ENCODE measurements at places on chromosomes 11 and 22.

DNA sequence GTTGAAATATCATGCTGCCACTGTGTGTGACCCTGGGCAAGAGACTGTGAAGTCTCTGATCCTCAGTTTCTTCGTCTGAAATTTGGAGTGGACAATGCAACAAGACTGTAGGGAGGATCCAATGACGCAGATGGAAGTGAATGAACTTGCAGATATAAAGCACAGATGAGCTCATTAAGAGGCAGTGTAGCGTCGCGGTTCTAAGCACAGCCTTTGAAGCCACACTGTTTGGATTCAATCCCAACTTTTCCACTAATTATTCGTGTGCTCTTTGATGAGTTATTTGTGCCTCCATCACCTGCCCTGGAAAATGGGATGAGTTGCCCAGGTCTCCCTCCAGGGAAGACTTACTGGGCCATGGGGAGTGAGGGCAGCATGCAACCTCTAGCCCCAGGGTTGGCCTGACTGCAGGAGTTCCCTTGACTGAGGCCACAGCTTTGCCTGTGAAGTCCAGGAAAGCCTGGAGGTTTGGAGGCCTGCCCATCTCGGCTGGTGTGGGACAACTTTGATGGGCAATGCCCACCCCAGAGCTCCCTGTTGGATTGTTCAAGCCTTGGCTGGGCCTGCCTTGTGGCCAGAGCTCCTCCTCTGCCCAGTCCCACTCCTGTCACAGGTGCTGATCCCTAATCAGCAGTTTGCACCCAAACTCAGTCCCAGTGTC lies 266.0 kb upstream of the B3GAT1 start:
- DNase-seq, result no peak

DNA sequence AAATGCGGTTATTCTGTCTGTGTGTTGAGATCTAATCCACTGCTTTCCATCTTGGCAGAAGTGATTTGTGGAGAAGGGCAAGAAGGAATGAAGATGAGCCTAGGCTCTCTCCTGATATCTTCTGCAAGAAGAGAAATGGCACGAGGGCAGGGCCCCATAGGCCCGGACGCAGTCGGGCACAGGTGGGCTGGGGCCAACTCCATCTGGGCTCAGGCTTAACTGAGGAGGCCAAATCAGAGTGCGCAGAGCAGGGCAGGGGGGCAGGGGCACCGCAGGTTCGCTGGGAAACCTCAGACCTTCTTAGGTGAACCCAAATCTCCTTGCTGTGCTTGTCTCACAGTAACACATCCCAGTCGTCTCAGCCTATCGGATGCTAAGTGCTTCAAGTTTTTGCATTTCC lies 32.8 kb upstream of the BID start:
- no peak for DNase-seq

- no peak for DNase-seq
These were observed 667 bp downstream of the DGCR6L start for GRCh38 chr22:20319041-20319744.

GRCh38 chr11:68269414-68270081 lies 2.2 kb downstream of the C11orf24 start:
- DNase-seq, result no peak

DNA sequence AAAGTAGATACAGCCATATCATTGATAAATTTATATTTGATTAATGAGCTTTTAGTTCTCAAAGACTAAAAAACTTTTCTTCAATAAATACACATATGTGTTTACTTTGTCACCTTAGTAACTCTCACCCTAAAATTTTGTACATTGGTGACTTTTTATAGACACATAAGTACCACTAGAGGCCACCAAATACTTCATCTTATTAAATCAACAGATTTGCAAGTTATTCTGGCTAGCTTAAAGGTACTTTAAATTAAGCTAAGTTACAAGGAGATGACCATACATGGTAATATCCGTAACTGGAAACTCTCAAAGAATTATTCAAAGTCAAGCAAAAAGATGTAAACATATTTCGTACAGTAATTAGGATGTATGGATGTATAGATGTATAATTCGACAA lies 112.2 kb downstream of the SBF2 start:
- peak; percentile 55 for DNase-seq

DNA sequence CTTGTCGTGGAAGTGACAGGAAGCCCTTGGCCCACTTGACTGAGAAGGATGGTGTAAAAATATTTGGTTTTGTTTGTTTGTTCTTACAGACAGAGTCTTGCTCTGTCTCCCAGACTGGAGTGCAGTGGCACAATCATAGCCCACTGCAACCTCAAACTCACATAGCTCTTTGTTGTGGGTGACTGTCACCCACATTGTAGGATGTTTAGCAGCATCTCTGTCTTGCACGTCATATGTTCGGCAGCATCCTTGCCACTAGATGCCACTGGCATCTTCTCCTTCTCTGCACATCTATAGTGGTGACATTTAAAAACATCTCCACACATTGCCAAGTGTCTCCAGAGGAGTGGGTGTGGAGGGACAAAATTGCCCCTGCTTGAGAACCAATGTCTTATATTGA lies 56.8 kb downstream of the PRR5L start:
- DNase-seq, result no peak

DNA sequence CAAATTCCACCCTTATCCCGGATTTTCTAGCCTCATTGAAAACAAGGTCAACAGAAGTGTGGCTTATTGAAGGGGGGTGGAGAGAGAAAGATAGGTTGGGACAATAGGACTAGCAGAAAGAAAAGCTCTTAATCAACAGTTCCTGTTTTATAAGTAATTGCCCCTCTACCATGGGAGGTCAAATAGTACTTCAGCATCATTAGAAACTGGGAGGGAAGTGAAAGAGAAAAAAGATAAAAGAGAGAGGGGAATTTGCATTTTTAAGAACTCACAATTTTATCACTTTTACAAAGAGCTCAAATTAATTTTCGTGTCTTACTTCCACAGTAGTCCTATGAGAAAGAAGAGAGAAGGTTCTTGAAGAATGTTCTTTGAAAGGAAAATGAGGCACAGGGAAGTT lies 89.2 kb downstream of the AMOTL1 start:
- DNase-seq, result no peak

- no peak for DNase-seq
These were observed 635 bp downstream of the C11orf21 start for GRCh38 chr11:2300936-2301630.

- no peak for DNase-seq
These were observed 9.3 kb upstream of the WBP2NL start for GRCh38 chr22:41989246-41989645.

DNA sequence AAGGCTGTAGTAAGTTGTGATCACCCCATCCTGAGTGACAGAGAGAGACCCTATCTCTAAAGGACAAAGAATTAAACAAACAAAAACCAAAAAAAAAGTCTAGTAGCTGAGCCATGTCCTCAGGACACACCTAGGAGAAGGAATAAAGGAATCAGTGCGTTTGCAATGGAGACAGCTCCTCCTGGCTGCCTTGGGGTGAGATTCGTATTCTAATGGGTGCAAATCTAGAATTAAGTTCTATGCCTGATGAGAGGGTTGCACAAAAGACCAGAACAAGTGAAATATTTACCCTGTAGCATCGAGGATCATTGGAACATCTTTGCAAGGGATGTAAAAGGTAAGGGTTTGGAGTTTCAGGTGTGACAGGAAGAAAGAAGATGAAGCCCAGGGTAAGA lies 70.3 kb upstream of the BMAL1 start:
- DNase-seq, result no peak

DNA sequence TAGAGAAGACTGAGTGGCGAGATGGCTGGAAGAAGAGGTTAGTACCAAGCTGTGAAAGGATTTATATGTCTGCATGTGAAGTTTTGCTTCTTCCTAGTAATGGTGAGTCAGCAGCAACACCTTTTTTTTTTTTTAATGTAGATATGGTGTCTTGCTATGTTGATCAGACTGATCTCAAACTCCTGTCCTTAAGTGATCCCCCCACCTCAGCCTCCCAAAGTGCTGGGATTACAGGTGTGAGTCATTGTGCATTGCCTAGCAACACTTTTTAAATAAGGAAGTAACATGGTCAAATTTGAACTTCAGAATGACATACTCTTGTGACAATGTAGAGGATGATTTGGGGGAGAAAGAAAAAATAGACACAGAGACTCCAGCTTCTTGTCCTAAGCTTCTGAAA lies 6.5 kb upstream of the CSTPP1 start:
- DNase-seq, result peak; percentile 47

- DNase-seq, result no peak
These were observed 107.1 kb upstream of the TOP3B start for GRCh38 chr22:22089459-22090308.

GRCh38 chr11:76073724-76074123 lies 132.6 kb downstream of the WNT11 start:
- DNase-seq, result peak; percentile 21

DNA sequence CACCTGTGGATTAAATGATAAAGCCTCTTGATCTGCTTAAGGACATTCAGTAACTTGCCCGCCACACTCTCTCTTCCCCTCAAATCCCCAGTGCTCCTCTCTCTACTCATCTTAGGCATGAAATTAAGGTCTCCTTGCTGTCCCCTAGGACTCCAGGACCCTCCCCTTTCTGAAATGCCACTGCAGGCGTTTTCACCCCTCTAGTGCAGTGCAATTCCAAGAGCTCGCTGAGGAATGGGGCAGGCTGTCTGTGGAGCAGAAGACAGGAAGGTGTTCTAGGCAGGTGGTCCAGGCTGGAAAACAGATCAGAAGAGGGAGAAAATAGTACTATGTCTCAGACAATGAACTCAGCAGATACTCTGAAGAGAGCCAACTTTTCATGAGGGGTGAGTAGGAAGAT lies 55.8 kb upstream of the ARHGAP42 start:
- no peak for DNase-seq

DNA sequence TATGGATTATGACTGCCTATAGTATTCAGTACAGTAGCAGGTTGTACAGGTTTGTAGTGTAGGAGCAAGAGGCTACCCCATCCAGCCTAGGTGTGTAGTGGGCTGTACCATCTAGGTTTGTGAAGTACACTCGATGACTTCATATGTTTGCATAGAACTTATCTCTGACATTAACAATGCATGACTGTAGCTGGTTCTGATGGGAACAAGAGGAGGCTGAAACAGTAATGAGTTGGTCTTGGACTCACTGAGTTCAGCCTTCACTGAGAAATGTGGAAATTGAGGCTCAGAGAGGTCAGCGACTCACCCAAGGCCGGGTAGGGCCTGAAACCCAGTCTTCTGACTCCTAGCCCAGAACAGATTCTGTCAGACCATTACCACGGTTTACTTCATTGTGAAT lies 13.0 kb downstream of the MYO7A start:
- DNase-seq, result no peak

GRCh38 chr22:20203142-20203551 lies 52.3 kb upstream of the CCDC188 start:
- no peak for DNase-seq

DNA sequence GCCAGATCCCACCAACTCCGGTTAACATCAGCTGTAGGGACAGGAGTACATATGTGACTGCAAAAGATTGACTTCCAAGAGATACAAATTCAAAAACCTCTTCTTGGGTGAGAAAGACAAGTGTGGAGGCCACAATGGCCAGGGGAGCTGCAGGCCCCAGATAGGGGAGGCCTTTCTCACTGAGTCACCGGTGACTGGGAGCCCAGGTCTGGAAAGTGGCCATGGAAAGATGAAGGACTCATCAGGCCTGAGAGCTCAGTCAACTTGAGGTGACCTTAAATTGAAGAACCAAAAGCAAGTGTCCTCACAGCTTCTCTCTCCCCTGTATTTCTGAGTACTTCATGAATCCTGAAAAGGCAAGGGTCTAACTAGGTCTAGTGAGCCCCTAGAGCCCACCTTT lies 90.4 kb upstream of the CLPB start:
- DNase-seq, result no peak

- no peak for DNase-seq
These were observed 38.2 kb downstream of the CCDC83 start for GRCh38 chr11:85893395-85893794.

GRCh38 chr11:111512296-111513239 lies at the start of gene BTG4:
Gene BTG4, minus strand, starts transcription at chr11:111512386. Its CDS starts 13,610 bp downstream, at chr11:111498776.
- no peak for DNase-seq

- DNase-seq, result no peak
These were observed 906.1 kb upstream of the RAG2 start for GRCh38 chr11:37504060-37504611.

- DNase-seq, result no peak
These were observed 56.0 kb downstream of the USP35 start for GRCh38 chr11:78244546-78245255.

DNA sequence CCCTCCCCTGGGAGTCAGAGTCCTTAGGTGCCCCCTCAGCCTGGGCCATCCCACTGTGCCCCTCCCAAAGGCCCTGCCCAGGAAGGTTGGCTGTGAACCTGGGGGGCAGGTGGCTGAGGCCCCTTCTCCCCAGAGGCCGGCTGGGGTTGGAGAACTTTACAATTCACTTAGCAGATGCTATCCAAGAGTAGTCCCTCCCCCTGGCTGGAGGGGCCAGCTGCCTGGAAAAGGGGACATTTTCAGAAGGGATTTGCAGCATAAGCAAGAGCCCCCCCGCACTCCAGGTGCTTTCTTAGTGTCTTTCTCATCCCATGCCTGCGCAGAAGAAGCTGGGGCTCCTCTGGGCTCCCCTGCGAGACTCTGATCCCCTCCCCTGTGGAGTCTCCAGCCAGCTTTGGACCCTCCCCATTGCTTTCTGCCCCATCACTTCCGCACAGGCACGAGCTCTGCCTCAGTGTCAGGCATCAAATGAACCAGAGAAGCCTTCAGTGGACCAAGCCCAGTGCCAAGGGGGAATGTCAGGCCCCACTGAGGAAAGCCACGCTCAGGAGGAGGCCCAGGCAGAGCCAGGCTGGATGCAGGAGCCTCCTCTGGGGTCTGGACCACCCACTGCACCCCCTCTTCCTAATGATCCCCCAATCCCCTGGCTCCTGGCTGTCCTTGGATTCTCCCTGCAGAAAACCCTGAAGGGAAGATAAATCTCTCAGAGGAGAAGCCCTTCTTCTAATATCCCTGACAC lies 3.7 kb downstream of the SSTR3 start:
- no peak for DNase-seq

DNA sequence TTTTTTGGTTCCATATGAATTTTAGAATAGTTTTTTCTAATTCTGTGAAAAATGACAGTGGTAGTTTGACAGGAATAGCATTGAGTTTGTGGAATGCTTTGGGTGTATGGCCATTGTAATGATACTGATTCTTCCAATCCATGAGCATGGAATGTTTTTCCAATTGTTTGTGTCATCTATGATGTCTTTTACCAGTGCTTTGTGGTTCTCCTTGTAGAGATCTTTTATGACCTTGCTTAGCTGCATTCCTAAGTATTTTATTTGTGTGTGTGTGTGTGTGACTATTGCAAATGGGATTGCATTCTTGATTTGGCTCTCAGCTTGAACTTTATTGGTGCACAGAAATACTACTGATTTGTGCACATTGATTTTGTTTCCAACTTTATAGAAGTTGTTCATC lies 3.0 kb upstream of the CSF2RB start:
- no peak for DNase-seq

Measured in dermis microvascular lymphatic vessel endothelial cell (primary cell).